ENCODE measurements at places on chromosomes 4 and X.
A peak's percentile ranks its signal among the peaks of the same experiment; 100 is the strongest.

DNA sequence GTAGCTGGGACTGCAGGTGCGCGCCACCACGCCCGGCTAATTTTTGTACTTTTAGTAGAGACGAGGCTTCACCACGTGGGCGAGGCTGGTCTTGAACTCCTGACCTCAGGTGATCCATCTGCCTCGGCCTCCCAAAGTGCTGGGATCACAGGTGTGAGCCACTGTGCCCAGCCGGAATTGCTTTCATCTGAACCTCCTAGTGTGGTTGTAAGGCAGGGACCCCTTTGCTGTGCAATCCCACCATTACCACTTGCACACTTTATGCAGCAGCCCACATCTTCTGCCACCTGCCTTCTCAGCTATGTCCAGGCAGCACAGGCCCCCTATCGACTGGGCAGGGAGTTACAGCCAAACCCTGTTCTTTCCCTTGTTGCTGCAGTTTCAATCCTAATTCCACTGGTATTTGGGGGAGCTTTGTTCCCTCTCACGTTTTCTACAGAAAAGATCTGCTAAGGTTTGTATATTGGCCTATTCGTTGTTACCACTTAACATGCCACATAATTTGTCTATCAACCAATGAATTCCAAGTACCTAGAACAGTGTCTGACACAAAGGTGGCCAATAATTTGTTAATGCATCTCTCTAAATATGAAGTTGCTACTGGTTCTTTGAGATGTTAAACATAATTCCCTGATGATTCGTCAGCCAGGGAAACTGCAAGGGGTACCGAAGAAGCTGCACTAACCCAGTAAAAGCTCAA is 6.5 kb downstream of the RPL39 start:
- DNase-seq: peak; percentile 13

DNA sequence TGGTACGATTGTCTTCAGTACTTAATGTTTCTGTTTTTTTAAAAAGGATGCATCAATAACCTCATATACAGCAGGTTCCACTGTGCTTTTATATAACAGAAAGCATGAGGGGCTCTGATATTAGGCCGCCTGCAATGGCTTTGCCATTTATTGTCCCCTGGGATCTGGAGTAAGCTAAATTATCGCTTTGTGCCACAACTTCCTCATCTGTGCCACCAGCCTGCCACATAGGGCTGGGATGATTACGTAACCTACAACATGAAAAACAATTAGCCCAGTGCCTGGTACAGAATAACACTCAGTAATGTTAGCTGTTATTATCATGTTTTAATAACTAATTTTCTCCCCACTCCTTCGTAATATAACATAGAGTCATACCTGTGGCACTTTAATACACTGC is 65.5 kb upstream of the TRIM2 start:
- no peak for DNase-seq

- no peak for DNase-seq
Measured at GRCh38 chr4:121679951-121680350, 16.8 kb downstream of the ANXA5 start.

DNA sequence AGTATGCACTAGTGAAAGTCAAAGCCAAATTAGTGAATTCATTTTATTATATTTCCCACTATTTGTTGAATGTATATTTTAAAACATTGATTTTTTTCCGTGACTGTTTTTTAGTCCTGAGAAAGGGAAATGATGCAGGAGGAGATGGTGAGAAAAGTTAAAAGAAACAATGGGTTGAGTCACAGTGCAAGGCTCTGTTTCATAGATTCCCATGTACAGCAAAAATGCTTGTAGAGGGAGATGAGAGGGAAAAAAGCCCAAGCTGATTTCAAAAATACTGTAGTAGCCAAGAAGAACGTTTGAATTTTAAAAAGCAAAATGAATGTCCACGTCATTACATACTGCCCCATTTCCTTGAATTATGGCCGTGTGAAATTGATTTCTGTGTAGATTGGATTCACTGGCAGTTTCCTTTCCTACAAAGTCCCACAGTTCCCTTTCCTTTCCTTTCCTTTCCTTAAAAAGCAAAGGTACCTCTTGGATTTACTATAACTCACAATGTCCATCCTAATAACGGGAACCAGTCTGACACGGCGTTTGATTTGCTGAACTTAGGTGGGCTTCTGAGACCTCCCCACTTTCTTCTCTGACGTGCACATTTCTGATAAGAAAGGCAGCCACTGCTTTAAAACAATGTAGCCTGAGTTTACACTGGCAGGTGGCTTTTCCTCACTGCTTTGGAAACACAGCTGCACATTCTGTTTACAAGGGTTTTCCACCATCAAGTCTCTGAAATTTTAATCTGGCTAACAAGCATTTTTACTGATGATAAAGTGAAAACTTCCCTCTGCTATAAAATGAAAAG is 63.7 kb downstream of the SPCS3 start:
- no peak for DNase-seq

DNA sequence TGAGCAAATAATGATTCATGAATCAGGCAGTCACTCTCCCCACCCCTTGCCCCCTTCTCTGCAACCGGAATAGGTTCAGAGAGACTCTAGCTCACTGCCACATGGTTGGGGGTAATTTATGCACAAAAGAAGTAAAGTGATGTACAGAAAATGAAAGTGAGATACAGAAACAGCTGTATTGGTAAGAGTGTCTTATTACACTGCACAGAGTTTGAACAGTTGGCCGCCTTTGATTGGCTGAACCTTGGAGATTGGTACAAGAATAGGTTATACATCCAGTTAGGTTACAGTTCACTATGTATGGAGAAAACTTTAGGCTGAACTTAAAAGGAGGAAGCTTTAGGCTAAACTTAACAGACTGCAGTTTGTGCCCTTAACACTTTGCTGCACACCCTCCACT is 34.6 kb upstream of the DIAPH2 start:
- no peak for DNase-seq

GRCh38 chr4:169160825-169161224 is 109.9 kb downstream of the SH3RF1 start:
- DNase-seq: no peak

DNA sequence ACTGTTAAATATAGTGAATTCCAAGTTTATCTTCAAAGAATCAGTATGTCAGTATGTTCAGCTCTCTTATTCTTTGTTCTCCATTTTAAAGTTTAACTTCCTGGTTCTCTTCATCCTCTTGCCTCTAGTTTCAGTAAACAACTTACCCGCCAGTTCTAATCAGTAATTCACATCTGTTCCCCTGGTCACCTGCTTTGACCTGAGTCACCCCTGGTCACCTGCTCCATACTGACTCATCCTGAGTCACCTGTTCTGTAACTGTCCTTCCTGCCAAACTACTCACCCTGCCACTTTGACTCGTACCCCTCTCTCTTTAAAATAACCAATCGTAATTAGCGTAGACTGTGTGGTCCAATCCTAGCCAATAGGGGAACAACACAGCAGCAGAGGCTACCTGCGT is 992.7 kb upstream of the HS3ST1 start:
- no peak for DNase-seq

DNA sequence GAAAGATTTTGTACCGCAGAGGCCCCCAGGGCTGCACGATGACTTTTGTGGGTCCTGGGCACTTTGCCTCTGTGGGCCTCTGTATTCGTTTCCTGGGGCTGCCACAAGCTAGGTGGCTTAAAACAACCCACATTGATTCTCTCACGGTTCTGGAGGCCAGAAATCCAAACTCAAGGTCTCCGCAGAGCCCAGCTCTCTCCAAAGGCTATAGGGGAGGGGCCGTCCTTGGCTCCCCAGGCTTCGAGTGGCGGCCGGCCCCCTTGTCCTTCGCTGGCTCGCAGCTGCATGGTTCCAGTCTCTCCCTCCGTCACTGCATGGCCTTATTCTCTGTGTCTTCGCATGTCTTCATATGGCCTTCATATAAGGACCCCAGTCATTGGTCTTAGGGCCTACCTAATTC is 241.2 kb downstream of the EVC2 start:
- no peak for DNase-seq

DNA sequence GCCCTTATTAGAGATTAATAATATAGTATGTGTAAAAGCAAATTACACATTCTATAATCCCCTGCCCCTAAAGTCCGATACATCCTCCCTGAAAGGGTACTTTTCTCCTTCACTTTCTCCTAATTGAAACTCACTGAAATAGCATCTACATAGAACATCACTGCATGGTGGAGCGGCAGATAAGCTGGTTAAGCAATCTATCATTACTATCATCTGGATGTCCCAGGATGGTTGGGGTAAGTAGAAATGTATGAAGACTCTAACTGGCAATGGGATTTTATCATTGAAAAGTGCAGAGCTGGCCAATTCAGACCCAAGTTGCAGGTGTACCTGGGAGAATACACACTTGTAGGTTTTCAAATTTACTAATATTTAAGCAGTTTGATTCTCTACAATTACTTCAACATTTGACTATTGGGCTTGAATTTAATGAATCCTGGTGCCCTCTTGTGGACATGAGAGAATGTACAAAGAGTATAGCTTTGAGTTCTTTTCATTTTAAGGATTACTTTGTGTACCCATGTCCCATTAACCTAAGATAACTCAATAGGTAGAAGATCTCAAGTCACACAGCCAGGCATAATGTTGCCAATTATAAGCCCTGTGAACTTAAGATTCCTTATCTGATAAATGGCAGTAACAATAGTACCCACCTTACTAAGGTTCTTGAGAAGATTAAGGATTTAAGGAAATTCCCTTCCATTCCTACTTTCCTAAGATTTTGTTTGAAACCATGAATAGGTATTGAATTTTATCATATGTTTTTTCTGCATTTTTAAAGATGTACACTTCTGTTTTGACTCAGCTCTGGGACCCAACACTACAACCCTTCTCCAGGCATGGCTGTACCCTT is 69.8 kb downstream of the SHROOM3 start:
- peak; percentile 57 for DNase-seq

GRCh38 chr4:28432348-28433025 is 1571.8 kb downstream of the STIM2 start:
- DNase-seq: no peak

GRCh38 chrX:50054147-50054546 is 131.8 kb downstream of the CLCN5 start:
- no peak for DNase-seq
